ENCODE measurements at places on chromosomes 16 and 17.

DNA sequence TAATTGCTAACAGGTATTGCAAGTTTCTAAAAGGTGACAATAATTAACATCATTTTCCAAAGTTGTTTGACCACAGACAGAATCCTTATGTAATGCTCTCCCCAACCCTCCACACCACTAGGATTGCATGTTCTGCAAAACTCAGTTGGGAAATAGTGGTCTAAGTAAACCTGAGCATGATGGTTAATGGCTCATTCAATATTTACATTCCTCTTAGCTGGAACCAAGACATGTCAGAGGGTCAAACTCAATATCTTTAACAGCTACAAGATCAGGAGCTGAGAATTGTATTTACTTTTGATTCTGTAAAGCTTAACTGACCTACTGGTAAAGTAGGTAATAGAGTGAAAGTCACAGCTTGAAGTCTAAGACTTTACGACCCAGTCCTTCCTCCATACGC is 10.2 kb downstream of the MFSD6L start:
- no peak for DNase-seq

- peak; percentile 72 for DNase-seq
Measured at GRCh38 chr16:30473231-30474073, 910 bp downstream of the ITGAL start.

GRCh38 chr17:51188271-51188833 is 22.1 kb downstream of the NME2 start:
- DNase-seq: no peak

DNA sequence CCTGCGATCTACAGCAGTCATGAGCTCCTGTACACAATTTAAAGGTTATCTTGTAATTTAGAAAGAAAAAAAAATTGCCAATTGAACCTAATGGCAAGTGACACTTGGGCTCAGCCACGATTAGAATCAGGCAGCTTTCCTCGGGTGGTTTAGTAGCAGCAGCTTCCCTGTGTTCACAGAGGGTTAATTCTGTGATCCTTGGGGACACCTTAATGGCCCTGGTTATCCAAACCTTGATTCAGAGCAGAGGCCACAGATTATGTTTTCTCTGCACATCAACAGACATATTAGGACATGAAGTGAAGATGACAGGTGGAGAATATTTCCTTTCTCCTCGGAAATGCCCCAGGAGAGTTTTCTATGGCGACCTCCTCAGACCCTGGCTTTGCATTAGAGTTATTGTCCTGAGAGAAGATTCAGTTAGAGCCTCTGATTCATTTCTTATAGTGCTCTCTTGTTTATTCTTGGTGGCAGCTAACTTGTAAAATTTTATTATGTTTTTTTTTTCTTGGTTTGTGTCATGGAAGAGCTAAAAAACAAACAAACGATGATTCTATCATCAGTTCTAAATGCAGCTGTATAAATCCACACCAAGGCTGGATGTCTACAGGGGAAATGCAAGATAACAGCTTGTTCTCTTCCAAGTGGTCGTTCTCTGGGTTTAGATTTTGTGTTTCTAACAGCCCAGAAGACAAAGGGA is 351.2 kb upstream of the DYNLRB2 start:
- no peak for DNase-seq

DNA sequence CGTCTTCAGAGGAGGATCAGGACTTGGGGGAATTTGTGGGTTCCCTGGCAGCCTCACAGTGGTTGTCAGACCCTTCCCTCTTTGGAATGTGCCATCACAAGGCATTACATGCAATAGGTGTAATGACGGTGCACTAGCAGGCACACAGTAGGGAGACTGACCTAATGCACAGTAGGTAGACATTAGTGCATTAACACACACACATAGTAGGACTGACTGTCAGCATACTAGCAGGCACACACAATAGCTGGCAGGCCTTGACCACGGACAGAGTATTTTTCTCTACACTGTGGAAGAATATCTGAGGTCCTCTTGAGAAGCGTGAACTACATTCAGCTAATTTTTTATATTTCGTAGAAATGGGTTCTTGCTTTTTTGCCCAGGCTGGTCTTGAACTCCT is 10.9 kb upstream of the UBALD2 start:
- DNase-seq: no peak

DNA sequence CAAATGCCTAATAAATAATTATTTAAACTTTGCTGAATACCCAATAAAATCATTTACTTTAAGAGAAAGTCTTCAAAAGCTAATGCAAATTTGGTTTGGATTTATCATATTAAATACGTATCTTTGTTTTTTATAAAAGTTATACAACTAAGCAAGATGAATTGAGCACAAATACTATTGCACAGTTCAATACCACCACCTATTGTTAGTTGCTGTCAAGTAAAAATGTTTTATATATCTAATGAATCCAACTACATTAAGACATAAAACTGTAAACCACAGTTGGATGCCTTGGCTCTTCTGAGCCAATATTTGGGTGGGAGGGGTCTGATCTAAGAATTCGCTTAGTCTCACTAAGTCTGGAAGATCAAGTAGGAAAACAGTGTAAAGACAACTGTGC is 7.7 kb downstream of the FBXL20 start:
- DNase-seq: peak; percentile 7

DNA sequence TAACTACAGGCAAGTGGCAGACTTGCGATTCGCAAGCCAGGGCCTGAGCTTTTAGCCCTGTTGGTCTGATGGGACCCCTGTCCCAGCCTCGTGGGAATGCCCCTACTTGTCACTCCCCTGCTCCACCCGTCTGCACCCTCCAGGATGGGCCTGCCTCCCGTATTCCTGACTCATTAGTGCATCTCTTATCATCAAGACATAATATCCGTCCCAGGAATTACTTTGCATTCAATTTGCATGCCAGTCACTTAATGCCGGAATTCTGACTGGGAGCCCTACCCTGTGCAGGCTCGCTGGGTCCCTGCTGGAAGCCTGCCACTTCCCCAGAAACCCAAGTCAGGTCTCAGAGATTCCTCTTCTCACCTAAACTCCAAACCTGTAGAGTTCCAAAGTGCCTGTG is 3.3 kb downstream of the PRSS53 start:
- DNase-seq: no peak

- DNase-seq: no peak
Measured at GRCh38 chr17:61159221-61159814, 240.3 kb upstream of the TBX2 start.

DNA sequence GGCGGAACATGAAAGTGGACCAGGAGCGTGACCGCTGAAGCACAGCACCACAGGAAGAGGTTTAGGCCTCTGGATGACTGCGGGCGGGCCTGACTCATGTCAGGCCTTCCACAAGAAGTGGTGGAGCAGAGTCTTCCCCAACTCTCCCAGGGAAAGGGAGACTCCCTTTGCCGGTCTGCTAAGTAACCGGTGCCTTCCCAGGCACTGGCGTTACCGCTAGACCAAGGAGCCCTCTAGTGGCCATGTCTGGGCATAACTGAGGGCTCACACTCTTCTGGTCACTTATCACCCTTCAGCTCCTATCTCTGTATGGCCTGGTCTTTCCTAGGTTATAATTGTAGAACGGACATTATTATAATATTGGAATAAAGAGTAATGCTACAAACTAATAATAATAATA is 1931.9 kb downstream of the TP53TG3F start:
- DNase-seq: peak; percentile 18

DNA sequence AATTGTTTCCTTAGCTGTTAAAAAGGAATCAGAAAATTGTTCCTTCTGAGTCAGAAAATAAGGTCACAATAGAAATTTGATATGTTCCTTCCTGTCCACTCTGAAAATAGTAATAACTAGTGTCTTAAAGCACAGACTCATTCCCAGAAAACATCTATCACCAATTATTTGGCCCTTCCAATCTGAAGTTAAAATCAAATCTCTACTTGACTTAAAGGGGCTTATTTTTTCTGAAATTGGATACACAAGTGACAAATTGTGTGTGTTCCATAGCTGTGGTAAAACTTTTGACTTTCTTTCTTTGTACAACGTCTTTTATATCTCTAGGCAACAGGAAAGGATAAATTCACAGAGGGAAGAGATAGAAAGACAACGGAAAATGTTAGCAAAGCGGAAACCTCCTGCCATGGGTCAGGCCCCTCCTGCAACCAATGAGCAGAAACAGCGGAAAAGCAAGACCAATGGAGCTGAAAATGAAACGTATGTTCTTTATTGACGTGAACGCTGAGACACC is 54.5 kb upstream of the MRC2 start:
- DNase-seq: no peak

- DNase-seq: no peak
Measured at GRCh38 chr17:27506348-27507218, 50.3 kb downstream of the KSR1 start.

DNA sequence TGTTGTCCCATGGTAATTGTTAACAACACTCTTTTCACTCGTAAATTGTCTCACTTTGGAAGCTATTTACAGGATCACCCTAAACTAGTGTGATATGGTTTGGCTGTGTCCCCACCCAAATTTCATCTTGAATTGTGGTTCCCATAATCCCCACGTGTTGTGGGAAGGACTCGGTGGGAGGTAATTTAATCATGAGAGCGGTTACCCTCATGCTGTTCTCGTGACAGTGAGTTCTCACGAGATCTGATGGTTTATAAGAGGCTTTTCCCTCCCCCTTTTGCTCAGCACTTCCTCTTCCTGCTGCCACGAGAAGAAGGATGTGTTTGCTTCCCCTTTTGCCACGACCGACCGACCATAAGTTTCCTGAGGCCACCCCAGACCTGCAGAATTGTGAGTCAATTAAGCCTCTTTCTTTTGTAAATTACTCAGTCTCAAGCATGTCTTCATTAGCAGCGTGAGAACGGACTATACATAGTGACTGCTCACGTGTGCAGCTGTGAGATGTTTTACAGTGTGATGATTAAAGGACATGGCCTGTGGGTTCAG is 34.4 kb downstream of the DNAH3 start:
- DNase-seq: peak; percentile 38

- DNase-seq: no peak
Measured at GRCh38 chr17:8577868-8578267, 52.7 kb downstream of the MYH10 start.

- DNase-seq: no peak
Measured at GRCh38 chr17:57504208-57504607, 240.9 kb downstream of the CCDC182 start.

- no peak for DNase-seq
Measured at GRCh38 chr17:37274461-37274860, 101.3 kb upstream of the C17orf78 start.

DNA sequence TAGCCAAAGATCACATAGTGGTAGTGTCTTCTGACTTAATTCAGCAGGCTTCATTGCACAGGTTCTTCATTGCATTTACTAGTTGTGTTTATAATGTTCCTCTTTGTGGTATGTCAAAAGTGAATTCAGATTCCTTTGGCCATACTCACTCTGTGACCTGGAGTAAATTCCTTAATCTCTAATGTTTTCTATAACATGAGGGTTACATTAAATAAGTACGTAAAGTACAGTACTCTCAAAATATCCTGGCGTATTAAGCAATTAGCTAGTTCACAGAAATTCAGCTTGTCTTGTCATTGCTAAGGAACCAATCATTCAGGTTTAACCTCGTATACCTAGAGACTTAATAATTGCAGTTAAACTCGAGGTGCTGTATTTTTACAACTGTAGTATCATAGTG is 4.2 kb downstream of the RPS6KB1 start:
- DNase-seq: no peak
